ENCODE measurements at places on chromosomes 1 and 21.

DNA sequence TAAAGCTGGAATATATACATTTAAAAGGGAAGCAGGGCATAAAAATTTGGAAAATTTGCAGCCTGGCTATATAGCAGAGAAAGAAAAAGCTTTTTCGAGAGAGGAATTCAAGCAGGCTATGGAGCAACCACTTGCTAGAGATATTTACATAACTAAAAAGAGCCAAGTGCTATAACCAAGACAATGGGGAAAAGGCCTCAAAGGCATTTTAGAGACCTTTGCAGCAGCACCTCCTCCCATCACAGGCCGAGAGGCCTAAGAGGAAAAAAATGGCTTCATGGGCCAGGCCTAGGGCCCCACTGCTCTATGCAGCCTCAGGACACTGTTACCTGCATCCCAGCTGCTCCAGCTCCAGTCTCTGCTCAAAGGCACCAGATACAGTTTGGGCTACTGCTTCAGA, 37.0 kb downstream of the CAPN9 start:
- DNase-seq: no peak

GRCh38 chr1:44323947-44324346, 31.1 kb downstream of the ERI3 start:
- DNase-seq: no peak

GRCh38 chr1:15825800-15826199, 18.4 kb upstream of the UQCRHL start:
- no peak for DNase-seq

DNA sequence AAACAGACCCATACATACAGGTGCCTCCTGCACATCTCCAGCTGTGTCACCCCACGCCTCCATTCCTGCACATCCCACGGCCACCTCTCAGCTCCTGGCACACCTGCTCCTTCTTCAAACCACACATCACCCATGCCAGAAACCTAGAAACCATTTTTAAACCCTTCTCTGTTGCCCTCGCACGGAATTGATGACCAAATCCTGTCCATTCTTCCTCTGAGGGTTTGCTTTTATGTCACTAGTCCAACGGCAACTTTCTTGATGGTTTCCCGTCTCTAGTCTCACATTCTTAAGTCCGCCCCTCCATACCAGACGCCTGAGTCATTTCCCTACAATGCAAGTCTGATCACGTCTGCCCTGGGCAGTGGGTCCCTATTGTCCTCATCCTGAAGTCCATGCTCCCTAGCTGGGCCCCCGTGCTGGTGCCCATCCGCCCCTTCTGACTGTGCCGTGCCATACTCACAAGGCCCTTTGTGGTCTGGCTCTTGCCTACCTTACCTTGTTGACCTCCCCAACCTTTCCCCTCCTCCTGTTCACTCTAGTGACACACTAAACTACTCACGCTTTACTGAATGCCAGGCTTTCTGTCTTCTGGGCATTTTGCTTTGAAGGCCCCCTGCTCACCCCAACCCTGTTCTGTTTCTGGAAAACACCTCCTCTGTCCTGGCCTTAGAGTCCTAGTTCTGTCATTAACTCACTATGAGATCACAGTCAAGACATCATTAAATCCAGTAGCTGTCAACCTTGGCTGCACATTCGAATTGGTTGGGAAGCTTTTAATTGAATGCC, 17.6 kb downstream of the SLC2A1 start:
- DNase-seq: no peak

GRCh38 chr21:15703932-15704331, 25.9 kb upstream of the USP25 start:
- no peak for DNase-seq

- DNase-seq: peak; percentile 37
Measured at GRCh38 chr1:18820791-18821641, 38.4 kb downstream of the TAS1R2 start.

DNA sequence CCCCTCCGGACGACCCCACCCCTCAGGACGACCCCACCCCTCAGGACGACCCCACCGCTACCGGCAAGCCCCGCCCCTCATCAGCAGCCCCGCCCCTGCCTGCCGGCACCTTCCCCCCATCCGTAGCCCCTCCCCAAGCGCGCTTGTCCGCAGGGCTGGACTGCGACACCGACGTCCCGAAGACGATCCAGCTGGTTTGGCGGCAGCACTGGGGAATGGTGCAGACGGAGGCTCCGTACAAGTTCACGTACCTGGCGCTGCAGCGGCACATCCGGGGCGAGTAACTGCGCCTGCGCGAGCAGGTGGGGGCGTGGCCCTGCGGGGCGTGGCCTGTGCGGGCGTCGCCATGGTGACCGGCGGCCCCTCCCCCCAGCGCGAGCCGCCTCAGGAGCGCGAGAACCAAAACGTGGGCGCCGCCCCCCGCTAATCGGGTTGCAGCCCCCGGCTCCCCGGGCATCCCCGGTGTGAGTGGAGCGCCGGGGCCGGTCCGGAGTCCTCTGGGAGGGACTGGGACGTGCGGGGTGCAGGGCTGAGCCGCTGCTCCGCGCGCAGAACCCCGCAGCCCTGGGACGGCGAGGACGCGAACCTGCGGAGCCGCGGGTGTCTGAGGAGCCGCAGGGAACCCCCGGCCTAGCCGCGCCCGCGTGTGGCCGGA, 4.9 kb downstream of the RNF223 start:
- peak; percentile 88 for DNase-seq

DNA sequence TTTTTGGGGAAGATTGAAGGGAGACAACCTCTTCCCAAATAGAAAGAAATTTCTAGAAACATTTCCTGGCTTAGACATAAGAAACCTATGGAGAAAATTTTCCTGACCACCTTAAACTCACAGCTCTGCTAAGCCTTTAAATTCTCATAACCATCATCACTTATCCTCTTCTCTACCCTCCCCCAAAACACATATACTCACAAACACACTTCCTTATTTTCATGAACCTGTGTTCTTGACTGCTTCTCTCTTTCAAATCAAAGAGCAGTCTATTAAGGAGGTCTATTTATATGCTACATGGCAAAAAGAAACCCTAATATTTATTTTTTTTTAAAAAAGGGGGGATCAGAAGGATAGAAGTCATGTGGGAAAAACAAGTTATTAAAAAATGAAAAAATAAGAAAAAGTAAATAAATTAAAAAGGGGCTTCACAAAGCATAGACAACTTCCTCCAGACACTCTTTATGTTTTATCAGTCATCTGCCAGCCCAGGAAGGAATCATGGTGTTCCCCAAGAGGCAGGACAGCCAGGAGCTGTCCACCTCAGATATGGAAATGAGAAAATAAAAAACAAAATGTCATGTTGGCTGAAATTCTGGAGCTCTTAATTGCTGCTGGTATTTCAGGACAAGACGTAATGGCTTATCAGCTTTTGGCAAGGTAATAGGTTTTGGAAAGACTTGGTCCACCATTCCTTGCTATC, 12.8 kb upstream of the RGS2 start:
- DNase-seq: no peak

DNA sequence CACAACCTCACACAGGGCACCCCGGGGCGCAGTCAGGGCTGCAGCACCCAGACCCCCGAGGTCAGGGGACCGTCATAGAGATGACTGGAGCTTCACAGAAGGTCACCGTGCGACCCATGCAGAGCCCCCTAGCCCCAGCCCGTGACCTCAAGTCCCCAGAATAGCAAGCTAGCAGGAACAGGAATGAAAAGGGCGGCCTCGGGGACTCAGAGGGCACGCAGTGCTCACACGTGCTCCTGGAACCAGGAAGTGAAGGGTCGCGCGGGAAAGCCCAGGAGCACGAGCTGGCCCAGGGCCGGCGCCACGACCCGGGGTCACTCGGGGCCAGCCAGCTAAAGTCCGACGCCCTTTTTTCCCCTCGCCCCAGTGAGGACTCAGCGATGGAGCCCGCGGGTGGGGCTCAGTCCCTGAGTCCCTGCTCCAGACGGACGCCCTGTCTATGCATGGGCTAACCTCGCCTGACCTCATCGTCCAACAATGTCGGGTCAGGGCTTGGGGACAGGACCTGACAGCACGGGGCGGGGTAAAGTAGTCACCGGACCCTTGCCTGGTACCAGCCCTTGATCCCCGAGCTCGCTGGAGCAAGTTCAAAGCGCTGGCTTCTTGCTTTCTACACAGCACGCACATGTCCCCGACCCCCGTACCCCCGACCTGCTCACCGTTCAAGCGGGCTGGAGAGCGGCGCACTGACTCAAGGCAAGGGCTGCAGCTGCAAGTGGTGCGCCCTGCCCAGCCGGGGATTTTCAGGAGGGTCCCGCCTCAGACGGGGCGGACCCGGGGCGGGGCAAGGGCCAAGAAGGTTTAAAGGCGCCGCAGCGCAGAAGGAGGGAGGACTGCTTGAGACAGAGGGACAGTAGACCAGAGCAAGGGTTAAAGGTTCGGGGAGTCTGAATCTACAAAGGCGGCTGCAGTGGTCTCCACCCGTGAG, at the start of gene TAGLN2:
TSS of gene TAGLN2 (minus strand) at position 717 of the 928 bp plus-strand sequence. CDS start 4,998 bp downstream, outside the sequence.
- peak; percentile 83 for DNase-seq

GRCh38 chr1:241419986-241420385, 63.0 kb upstream of the RGS7 start:
- no peak for DNase-seq

DNA sequence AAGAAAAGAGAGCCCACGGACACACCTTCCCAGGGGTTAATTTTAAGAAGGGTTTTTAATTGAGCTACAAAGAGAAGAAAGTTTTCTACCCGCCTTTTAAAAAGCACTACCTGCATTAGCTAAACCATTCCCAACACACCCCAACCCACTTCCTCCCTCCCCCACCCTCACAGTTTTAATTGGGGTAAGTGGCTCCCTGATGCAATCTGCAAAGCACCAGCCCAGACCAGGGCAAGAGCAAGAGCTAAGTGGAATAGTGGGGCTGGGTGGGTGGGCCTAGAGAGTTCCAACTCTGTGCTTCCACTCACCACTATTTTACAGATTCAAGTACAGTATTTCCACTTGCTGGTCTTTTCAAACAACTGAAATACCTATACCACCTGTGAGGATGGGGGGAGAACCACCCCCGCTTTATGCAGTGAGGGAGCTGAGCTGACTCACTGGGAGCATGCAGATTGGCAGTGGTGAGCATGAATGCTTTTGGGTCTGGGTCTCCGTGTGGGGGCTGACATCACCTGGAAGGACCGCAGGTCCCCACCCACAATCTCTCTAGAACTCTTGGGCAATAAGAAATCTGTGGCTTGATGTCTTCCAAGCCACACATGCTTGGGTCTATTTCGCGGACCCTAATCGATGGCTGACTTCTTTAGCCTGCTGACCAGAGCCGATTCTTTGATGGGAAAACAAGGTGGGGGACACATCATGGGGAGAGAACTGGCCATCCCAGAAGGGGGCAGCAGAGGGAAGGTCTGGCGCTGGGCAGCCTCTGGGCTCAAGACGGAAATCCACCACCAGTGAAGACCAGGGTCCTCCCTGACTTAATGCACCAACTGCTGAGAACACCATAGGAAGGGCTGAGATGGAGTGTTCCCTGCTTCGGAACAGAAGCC, 95.5 kb downstream of the SSBP3 start:
- no peak for DNase-seq

DNA sequence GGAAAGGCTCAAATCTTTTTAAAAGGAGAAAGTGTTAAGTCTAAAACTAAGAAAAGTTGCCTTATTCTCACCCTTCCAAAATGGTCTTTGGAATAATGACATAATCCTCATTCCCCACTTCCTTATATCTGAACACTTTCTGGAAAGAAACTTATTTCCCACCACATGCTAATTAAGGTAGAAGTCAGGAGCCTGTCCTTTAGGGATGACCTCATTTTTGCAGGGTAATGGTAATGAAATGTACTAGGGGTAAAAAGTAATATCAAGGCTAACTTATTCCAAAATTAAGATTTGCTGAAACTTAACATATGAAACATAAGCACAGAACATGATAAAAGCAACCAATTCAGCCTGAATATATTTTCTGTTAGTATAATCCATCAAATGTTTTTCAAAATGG, 29.4 kb upstream of the C1orf185 start:
- DNase-seq: no peak

- DNase-seq: no peak
Measured at GRCh38 chr1:67306547-67306946, 1.1 kb upstream of the IL12RB2 start.

GRCh38 chr1:100565533-100565932, 27.6 kb downstream of the GPR88 start:
- no peak for DNase-seq

- DNase-seq: no peak
Measured at GRCh38 chr1:177077006-177077405, 87.5 kb downstream of the ASTN1 start.

DNA sequence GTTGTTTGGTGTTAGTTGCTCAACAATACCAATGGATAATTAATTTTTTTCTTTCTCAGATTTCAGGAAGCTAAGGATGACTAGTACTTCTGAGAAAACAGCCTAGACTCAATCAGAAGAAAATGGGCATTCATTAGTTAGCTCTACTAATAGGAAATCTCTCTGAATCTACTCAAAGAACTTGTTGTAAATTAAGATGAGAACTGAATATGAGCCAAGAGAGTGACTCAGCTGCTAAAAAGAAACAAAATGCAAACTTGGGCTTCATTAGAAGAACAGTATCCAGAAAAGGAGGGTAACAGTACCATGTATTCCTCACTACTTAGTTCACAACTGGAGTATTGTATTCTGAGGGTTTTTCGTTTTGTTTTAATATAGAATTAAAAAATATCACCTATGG, 12.5 kb downstream of the FOXJ3 start:
- DNase-seq: no peak

DNA sequence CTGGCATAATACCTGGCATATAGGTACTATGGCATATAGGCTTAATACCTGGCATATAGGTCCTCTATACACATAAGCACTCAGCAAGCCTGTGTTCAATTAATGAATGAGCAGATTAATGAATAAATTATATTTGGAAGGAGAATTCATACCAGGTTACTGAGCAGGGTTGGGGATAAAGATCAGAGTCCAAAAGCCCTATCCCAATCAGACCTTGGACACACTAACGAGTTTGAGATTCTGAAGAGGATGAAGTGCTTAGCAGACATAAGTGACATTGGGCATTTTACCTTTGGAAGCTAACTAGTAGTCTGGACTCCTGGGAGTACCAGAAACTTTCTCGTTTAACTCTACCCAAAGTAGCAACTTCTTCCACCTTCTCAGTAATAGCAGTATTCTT, 63.3 kb upstream of the ARHGAP29 start:
- DNase-seq: no peak

Data from activated CD4-positive, alpha-beta T cell treated with anti-CD3 and anti-CD28 coated beads for 1 hour (primary cell).